ENCODE measurements at places on chromosomes 4 and X.
A peak's percentile ranks its signal among the peaks of the same experiment; 100 is the strongest.

- DNase-seq, result no peak
These were observed 202.0 kb downstream of the DHX15 start for GRCh38 chr4:24382381-24382780.

DNA sequence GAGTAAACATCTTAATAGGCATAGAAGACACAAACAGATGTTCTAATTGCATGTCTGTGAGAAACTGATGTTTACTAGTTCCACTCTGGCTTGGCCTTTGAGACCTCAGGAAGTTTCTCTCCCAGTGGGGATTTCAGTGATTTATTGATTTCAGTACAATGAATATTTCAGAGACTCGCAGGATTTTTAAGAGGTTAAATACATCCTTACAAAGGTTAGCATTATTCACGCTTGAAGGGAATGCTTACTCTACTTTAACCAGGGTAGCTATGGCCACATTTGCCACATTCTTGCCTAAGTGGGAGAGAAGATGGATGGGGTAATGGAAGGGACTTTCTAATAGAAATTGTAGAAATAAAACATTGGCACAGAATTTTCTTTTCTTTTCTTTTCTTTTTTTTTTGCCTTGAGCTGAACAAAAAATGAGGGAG is 480.1 kb downstream of the SPRY1 start:
- no peak for DNase-seq

DNA sequence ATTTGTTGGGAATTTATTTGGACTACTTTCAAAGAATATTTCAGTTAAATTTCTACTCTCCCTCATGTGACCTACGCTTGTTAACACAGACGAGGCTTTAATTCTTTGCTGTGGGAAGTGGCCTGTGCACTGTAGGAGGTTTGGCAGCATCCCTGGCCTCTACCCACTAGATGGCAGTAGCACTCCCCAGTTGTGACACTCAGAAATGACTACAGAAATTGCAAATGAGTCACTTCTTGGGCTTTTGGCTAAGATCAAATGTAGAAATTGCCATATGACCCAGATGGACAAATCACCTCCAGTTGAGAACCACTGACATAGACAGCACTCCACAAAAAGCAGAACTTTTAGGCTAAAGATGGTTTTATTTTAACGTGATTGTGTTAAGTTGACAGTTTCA is 22.1 kb downstream of the PIR start:
- peak; percentile 24 for DNase-seq

- DNase-seq, result peak; percentile 16
These were observed 298.3 kb downstream of the TEX13A start for GRCh38 chrX:104922206-104922621.

DNA sequence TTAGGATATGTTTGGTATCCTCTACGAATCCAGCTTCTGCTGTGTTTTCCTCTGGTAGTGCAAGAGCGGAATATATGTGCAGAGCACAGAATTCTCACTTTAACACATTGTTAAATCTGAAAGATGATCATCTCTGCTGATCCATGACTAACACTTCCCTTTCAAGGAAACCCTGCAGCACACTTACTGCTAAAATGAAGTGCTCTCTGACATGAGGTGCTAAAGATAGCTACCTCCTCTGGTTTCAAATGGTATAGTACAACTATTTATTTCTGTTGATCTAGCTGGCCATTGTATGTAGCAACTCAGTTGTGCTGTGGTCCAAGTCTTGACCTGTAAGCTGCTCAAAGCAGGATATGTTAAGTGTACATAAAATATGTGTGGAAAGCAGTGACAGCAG is 162.4 kb upstream of the FMR1 start:
- no peak for DNase-seq

- DNase-seq, result no peak
These were observed 279.0 kb upstream of the TACR3 start for GRCh38 chr4:103998756-103999155.

DNA sequence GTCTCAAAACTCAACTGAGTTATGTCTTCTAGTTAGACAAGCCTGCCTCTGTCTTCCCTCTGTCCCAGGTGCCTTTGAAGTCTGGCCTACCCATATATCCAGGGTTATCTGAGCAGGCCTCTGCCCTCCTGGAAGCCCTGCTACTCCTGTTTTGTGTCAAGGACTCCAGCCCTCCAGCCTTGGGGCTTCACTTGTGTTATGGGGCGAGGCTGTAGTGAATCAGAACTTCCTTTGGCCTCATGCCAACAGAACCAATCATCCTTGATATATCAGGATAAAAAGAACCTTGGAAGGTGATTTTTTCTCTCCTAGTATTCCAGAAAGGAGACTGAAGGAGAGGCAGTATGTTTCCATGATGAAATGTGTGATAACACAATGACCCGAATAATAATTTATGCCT is 8.9 kb upstream of the ADGRG4 start:
- DNase-seq, result no peak

- DNase-seq, result no peak
These were observed 83.3 kb downstream of the HPRT1 start for GRCh38 chrX:134543288-134543687.

DNA sequence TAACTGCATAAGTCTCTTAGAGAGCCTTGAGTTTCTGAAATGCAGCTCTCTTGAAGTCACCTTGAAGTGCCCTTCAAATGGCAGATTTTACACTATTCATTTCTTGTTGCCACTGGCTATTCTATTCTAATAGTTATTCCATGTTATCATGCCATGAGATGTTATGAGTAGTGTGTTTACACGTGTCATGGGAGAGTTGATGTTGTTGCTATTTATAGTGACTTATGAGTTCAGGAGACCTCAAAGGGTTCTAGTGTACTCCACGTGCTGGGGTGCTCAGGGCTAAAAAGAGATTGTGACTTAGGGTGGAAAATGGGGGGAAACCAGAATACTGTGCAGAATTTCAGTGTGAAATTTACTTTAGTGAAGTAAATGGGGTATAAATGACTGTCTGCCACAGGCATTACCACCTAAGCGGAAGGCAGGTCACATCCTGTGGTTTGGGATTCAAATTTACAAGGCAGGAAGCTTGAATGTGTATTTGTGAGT is 77.1 kb upstream of the SLC4A4 start:
- no peak for DNase-seq

- no peak for DNase-seq
These were observed 84.9 kb downstream of the BCOR start for GRCh38 chrX:40012868-40013265.

- no peak for DNase-seq
These were observed 1047.6 kb downstream of the TECRL start for GRCh38 chr4:63361628-63362027.

All from stimulated activated CD4-positive, alpha-beta T cell treated with anti-CD3 and anti-CD28 coated beads, Interleukin-1b, Interleukin-23, amount 100 ng/mL, for 4 hours (primary cell).